GM06990 (cell line): ENCODE measurements at places on chromosomes 12 and 14.

DNA sequence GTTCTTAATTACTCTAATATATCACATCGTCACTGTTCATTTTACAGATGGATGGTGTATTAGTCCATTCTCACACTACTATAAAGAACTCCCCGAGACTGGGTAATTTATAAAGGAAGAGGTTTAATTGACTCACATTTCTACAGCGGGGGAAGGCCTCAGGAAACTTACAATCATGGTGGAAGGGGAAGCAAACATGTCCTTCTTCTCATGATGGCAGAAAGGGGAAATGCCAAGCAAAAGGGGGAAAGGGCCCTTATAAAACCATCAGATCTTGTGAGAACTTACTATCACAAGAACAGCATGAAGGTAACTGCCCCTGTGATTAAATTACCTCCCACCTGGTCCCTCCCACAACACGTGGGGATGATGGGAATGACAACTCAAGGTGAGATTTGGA, 6.5 kb downstream of the TMBIM4 start:
- DNase-seq: no peak

GRCh38 chr12:104591257-104591885, 134.6 kb downstream of the CHST11 start:
- no peak for DNase-seq

- no peak for DNase-seq
Measured at GRCh38 chr12:21369141-21369980, 3.3 kb upstream of the IAPP start.

GRCh38 chr14:72855913-72856312, 38.0 kb downstream of the DPF3 start:
- DNase-seq: no peak

GRCh38 chr12:110853836-110854235, 7.0 kb downstream of the CCDC63 start:
- no peak for DNase-seq

GRCh38 chr14:33602396-33602795, 348.5 kb downstream of the EGLN3 start:
- DNase-seq: no peak

DNA sequence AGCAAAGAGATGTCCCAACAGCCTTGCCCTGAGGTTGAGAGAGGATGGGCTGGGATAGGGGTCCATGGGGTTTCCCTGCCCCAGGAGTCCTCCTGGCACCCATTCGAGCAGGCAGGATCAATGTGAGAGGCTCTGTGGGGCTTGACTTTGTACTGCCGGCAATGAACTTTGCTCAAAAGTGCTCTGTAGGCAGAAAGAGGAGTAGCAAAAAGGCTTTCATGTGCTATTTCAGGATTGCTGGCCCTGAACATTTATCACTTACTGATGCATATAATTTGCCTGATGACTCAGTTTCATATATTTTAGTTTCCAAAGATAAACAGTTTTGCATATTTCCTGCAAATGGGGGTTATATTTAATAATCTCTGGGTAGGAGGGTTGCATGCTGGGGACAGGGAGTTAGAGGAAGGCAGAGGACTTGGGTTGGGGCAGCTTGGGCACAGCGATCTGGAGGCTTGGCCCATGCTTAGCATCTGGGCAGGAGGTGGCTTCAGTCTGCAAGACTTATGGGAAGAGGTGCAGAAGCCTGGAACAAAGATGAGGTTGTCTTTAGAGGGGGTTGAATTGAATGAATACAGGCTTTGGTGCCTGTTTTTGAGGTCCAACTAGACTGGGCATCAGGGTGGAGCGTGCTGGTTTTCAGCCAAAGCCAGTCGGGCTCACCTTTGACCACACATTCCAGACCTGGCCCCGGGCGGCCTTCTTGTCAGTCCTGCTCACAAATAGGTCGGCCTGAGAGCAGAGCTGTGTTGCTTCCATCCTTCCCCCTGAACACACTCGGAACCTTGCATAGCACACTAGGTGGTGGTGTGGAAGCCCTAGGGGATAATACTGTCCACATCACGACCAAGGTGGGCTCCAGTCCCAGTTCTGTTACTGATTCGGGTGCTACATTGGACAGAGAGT, 101.4 kb downstream of the PAPOLA start:
- no peak for DNase-seq

GRCh38 chr14:52690983-52691760, 4.2 kb downstream of the ERO1A start:
- no peak for DNase-seq
